Activated T-helper 2 cell treated with anti-CD3 and anti-CD28 coated beads, Interferon-gamma antibody, Interleukin-2, Interleukin-4, amounts not matched to agents 10 μg/mL and 5 μg/mL and 100 μg/mL, durations not matched to agents 14 hours and 24 hours and 36 hours (primary cell): ENCODE measurements at places on chromosomes 7 and 10.

DNA sequence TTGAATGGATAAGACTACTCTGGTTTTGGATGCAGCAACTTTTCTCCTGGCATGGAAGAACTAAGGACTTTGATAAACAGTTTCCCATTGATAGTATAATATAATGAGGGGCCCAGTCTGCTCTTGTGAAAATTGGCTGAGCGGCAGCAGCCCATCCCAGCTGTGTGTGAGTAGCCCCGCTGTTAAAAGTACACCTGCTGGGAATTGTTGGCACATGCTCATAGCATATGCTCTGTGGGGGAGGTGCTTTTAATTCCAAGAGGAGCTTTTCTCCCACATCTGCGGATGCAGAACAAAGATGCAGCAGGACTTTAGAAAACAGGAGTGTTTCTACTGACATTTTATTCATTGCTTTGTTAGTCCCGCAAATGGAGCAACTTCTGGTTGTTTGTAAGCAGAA lies 19.0 kb downstream of the SRI start:
- no peaks in the 10 kb centered on the region for H3K27me3 ChIP-seq
- H3K27ac ChIP-seq: no peak overlapping the region

DNA sequence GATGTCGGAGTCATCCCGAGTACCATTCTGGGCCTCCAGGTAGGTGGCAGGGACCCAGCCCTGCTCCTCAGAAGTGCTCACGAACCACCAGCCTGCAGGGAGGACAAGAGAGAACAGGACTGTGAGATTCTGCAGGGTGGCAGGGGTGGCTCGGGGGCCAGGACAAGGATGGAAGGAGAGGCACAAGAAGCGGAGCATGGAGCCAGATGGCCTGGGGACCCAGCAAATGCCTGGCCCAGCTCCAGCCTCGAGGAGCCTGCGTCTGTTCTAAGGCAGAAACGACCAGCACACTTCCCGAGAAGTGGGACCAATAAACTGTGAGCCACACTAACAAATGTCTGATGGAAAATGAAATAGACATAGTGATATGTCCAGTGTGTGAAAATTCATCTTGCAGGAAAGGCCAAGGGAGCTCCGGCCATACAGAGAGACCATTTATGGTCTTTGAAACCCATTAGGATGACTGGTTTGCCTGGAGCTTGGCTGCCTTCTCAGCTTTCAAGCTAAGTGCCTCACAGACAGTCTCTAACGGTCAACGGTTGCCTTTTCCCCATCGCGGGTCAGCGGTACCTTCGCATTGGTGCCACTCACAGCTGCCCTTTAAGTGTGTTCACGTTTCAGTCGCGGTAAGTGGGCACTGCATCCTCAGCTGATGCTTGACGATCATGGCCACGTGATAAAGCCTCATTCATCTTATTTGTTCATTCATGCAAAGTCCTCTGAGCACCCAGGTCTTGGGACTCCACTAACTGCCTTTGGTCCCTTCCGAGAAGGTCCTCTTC lies 133.8 kb downstream of the NEURL1 start:
- H3K27ac ChIP-seq: no peak overlapping the region
- H3K4me1 ChIP-seq: no peaks in the 10 kb centered on the region
- no peaks in the 10 kb centered on the region for H3K27me3 ChIP-seq

DNA sequence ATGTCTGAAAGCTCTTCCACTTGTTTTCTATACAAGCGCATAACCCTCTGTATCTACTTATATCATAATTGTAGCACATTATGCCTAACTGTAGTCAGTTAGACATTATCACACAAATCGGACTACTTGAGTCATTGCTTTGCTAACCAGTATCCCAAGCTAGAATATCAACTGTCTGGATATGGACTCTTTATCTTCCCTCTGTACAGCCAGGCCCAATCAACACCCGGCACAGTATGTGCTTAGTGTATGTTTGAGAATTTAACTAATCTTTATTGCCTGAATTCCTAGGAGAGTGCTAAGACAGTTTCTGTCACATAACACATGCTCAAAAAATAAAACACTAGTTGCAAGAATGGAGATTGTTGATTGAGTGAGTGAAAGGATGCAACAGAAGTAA lies 211.2 kb downstream of the ARL4A start:
- H3K4me3 ChIP-seq: no peak overlapping the region
- no peaks in the 10 kb centered on the region for H3K27me3 ChIP-seq
- DNase-seq: no peak
- no peaks in the 10 kb centered on the region for H3K36me3 ChIP-seq
- no peaks in the 10 kb centered on the region for H3K4me1 ChIP-seq

GRCh38 chr10:126433351-126433750 lies 45.1 kb upstream of the ADAM12 start:
- no peaks in the 10 kb centered on the region for H3K36me3 ChIP-seq
- H3K4me1 ChIP-seq: no peaks in the 10 kb centered on the region
- no peak for DNase-seq
- no peaks in the 10 kb centered on the region for H3K27me3 ChIP-seq
- H3K27ac ChIP-seq: no peak overlapping the region

DNA sequence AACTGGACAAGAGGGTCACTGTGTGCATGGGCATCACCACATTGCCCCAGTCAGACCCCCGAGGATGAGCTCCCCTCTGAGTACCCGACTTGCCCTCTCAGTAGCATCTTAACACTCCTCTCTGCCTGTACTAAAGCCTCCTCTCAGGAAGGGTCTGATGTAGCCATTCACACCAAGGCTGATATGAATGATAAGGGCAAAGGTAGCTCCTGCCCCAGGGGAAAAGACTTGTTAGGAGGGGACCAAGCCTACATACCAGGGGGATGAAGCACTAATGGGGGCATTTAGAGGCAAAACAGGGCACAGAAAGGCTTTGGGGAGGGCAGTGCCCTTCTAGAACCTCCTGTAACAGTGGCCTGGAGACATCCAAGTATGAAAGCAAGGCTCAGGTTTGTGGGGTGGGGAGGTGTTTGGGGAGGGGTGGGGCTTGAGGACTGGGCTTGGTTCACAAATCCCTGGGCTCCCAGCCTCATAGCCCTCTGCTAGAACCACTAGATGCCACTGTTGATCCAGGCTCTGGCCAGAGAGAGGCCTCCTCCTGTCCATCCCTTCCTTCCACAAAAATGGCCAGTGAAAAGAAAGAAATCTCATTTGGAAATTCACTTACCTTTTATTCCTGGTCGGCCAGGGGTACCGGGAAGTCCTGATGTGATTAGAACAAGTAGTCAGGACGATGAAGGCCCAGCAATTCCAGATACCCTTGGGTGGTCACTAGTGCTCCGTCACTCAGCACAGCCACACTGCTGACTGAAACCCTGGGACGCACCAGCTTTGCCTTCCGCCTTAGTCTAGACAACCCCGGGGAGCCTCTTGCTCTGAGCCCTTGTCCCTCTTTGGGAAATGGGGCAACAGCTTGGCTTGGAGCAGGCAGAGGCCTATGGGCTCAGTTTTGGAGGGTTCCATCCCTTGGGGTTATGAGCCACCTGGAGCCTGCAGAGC lies 40.3 kb downstream of the COL17A1 start:
- no peaks in the 10 kb centered on the region for H3K27me3 ChIP-seq
- H3K4me3 ChIP-seq: no peak overlapping the region
- no peak overlapping the region for H3K27ac ChIP-seq
- peaks cover 2% of the 10 kb centered on the region for H3K4me1 ChIP-seq
- no peak for DNase-seq
- no peaks in the 10 kb centered on the region for H3K36me3 ChIP-seq
